ENCODE measurements at places on chromosomes 5 and 9. TPM values are rescaled to one million over a fixed set of nuclear protein-coding genes. Genes with fewer than 3 reads are reported as not detected.

- peaks cover 4% of the 10 kb centered on the region for H3K36me3 ChIP-seq
- H3K27ac ChIP-seq, result no peak overlapping the region
- H3K4me3 ChIP-seq, result no peak overlapping the region
- DNase-seq, result no peak
Observed at GRCh38 chr5:72840041-72840440, 23.6 kb downstream of the TNPO1 start.

- H3K27ac ChIP-seq, result no peak overlapping the region
- H3K4me1 ChIP-seq, result no peaks in the 10 kb centered on the region
- H3K36me3 ChIP-seq, result peaks cover 7% of the 10 kb centered on the region
- no peak overlapping the region for H3K4me3 ChIP-seq
Observed at GRCh38 chr5:1262381-1262780, 32.5 kb downstream of the TERT start.

DNA sequence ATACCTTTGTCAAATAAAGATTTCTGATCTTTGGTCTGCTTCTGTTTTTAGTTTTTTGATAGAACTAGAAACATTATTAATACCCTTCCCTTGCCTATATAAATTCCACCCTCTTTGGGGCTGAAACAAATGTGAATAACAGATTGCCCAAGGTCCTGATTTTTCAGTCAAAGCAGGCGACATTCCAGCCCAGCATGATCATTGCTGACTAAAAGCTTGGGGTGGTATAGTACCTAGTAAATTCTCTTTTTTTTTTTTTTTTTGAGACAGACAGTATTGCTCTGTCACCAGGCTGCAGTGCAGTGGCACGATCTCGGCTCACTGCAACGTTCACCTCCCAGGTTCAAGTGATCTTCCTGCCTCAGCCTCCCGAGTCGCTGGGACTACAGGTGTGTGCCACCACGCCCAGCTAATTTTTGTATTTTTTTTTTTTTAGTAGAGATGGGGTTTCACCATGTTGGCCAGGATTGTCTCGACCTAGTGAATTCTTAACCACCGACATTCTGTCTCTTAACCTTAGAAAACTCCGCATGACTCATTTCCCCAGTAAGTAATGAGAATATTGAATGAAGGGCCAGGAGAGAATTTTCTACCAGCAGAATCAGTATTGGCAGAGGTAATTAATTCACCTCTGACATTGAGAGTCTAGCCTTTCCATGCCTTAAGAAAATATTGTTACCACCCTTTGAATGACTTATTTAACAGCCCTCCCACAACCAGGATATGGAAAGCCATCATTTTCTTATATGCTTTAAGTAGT, 226.4 kb downstream of the GNA14 start:
- DNase-seq, result no peak
- no peak overlapping the region for H3K4me3 ChIP-seq
- H3K36me3 ChIP-seq, result no peaks in the 10 kb centered on the region

- H3K27ac ChIP-seq, result peak overlapping the region; percentile 68
- H3K36me3 ChIP-seq, result no peaks in the 10 kb centered on the region
- peak; percentile 68 for DNase-seq
- H3K4me1 ChIP-seq, result peaks cover 63% of the 10 kb centered on the region
Observed at GRCh38 chr9:76534026-76534425, 75.0 kb downstream of the GCNT1 start.

DNA sequence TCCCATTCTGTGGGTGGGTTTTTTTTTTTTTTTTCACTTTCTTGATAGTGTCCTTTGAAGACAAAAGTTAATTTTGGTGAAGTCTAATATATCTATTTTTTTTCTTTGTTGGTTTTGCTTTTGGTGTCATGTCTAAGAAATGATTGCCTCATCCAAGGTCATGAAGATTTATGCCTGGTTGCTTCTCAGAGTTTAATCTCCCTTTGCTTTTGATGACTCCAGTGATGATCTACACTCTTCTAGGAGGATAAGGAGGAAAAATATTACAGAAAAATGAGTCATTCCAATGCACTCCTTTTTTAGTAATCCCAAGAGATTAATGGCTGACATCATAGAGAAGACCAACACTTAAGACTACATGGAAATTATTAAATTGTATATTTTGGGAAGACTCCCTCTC, 79.7 kb upstream of the ICE1 start:
- H3K27me3 ChIP-seq, result peaks cover 3% of the 10 kb centered on the region
- DNase-seq, result peak; percentile 50

- H3K4me1 ChIP-seq, result peaks cover 27% of the 10 kb centered on the region
- H3K27ac ChIP-seq, result no peak within 1 kb of the TSS
- peaks cover 5% of the 10 kb centered on the region for H3K27me3 ChIP-seq
- peak; percentile 59 for DNase-seq
- peaks cover 7% of the 10 kb centered on the region for H3K36me3 ChIP-seq
Observed at GRCh38 chr5:57482671-57483106, at the start of gene ACTBL2. Gene ACTBL2, minus strand, starts transcription at chr5:57482811. Its CDS starts 104 bp downstream, at chr5:57482707.

- no peak overlapping the region for H3K27ac ChIP-seq
- H3K27me3 ChIP-seq, result no peaks in the 10 kb centered on the region
- no peaks in the 10 kb centered on the region for H3K36me3 ChIP-seq
- H3K4me1 ChIP-seq, result no peaks in the 10 kb centered on the region
- H3K4me3 ChIP-seq, result no peak overlapping the region
- DNase-seq, result no peak
Observed at GRCh38 chr5:16082053-16082452, 97.5 kb downstream of the MARCHF11 start.

DNA sequence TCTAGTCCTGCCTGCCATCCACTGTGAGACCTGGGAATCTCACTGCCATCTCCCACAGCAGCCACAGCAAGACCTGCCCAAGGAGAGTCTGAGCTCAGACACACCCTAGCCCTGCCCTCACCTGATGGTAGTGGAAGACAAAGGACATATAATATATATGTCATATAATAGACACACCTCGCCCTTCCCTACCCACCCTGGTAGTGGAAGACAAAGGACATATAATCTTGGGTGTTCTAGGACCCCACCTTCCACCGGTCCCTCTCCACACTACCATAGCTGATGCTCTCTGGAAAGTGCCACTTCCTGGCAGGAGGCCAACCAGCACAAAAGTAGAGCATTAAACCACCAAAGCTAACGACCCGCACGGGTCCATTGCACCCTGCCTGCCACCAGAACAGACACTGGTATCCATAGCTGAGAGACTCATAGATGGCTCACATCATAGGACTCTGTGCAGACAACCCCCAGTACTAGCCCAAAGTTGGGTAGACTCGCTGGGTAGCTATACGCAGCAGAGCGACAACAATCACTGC, 545.6 kb downstream of the CAAP1 start:
- H3K27me3 ChIP-seq, result no peaks in the 10 kb centered on the region
- H3K36me3 ChIP-seq, result peaks cover 5% of the 10 kb centered on the region
- DNase-seq, result no peak
- no peak overlapping the region for H3K4me3 ChIP-seq
- no peaks in the 10 kb centered on the region for H3K4me1 ChIP-seq
- no peak overlapping the region for H3K27ac ChIP-seq

GRCh38 chr9:98215821-98216220, 23.4 kb upstream of the CORO2A start:
- H3K36me3 ChIP-seq, result peaks cover 24% of the 10 kb centered on the region
- no peak for DNase-seq
- peak overlapping the region; percentile 35 for H3K27ac ChIP-seq
- H3K4me1 ChIP-seq, result peaks cover 24% of the 10 kb centered on the region
- H3K27me3 ChIP-seq, result no peaks in the 10 kb centered on the region
- H3K4me3 ChIP-seq, result no peak overlapping the region

GRCh38 chr9:2628919-2629318, 7.3 kb downstream of the VLDLR start:
- H3K4me1 ChIP-seq, result peaks cover 15% of the 10 kb centered on the region
- no peak overlapping the region for H3K27ac ChIP-seq
- H3K36me3 ChIP-seq, result no peaks in the 10 kb centered on the region

- peaks cover 3% of the 10 kb centered on the region for H3K27me3 ChIP-seq
- H3K4me1 ChIP-seq, result peaks cover 84% of the 10 kb centered on the region
- H3K27ac ChIP-seq, result peak overlapping the region; percentile 33
- no peak for DNase-seq
Observed at GRCh38 chr5:10730043-10730351, 31.0 kb downstream of the DAP start.

- peak overlapping the region; percentile 91 for H3K27ac ChIP-seq
- peak; percentile 90 for DNase-seq
- H3K27me3 ChIP-seq, result no peaks in the 10 kb centered on the region
- peaks cover 56% of the 10 kb centered on the region for H3K4me1 ChIP-seq
- H3K36me3 ChIP-seq, result no peaks in the 10 kb centered on the region
Observed at GRCh38 chr5:74543162-74543995, 97.1 kb downstream of the ENC1 start.

- H3K27ac ChIP-seq, result no peak overlapping the region
- peaks cover 2% of the 10 kb centered on the region for H3K27me3 ChIP-seq
- peaks cover 15% of the 10 kb centered on the region for H3K4me1 ChIP-seq
Observed at GRCh38 chr9:89284076-89284475, 26.9 kb upstream of the CKS2 start.

- peaks cover 29% of the 10 kb centered on the region for H3K36me3 ChIP-seq
- H3K4me3 ChIP-seq, result peak overlapping the region; percentile 99
- H3K27ac ChIP-seq, result peak overlapping the region; percentile 93
- peaks cover 7% of the 10 kb centered on the region for H3K27me3 ChIP-seq
- H3K4me1 ChIP-seq, result peaks cover 56% of the 10 kb centered on the region
Observed at GRCh38 chr9:107283623-107284616, 841 bp downstream of the RAD23B start.

DNA sequence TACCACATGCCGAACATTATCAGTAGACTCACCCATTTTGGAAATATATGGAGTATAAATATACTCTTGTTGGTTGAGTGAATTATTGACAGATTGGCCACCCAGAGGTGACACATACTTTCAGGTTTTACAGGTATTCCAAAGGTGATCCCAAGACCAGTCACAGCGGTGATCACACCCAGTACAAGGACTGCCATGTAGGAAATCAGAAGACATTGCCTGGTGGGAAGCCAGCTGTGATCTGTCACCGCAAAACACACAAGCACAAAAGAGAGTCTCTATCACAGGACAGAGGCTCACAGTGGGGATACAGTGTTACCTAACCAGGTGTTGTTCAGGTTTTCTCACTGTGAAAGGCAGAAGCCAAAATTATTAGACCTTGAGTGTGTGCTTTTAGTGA, 15.8 kb downstream of the BTF3 start:
- peaks cover 3% of the 10 kb centered on the region for H3K27me3 ChIP-seq
- 0 out of 2 replicates have a peak, but pooled peaks cover under 1% of the 10 kb centered on the region for H3K36me3 ChIP-seq
- H3K4me1 ChIP-seq, result no peaks in the 10 kb centered on the region
- H3K27ac ChIP-seq, result no peak overlapping the region
- no peak overlapping the region for H3K4me3 ChIP-seq

DNA sequence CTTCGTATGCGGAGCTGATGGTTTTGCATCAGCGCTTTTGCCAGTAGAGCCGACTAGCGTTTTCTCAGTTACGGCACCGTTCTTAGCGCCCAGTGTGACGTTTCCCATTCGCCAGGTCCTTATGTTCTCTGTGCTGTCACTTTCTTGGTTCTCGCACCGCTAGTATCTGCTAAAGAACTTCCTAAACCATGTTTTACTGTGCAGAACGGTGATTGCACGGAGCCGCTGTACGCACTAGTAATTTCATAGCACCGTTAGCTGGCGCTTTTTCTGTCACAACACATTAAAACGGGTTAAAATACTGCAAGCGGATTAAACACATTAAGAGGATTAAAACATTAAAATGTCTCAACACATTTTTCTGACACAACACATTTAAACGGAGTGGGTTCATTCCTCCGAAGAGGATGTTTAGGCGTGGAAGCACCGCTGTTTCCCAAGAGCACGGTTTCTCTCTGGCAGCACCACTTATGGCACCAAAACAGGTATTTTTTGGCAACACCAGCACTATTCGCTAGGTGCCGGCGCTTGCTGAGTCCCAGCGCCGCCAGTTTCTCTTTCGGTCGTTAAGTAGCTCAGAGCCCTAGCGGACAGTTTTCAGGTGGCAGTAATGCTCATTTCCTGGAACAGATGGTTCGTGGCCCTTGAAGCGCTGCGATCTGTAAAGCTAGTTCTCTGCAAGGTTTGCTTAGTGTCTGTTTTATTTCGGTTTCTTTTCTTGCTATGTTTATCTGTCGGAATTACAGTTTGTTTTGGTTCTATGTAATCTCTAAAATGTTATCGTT, 20.3 kb downstream of the ANXA2R start:
- H3K36me3 ChIP-seq, result peaks cover 31% of the 10 kb centered on the region
- peak overlapping the region; percentile 81 for H3K4me3 ChIP-seq
- H3K27ac ChIP-seq, result peak overlapping the region; percentile 97
- no peaks in the 10 kb centered on the region for H3K27me3 ChIP-seq
- peaks cover 43% of the 10 kb centered on the region for H3K4me1 ChIP-seq
- peak; percentile 50 for DNase-seq

TNFSF8 gene
- total RNA-seq, result not detected

FGF1 gene
- total RNA-seq, result 36.4 TPM

PTGR1 gene
- 57.9 TPM for total RNA-seq

PCDHAC1 gene
- not detected for total RNA-seq

TMEM267 gene
- total RNA-seq, result 15.4 TPM

SPATA31D4 gene
- not detected for total RNA-seq

REEP2 gene
- 33.3 TPM for total RNA-seq

DOK3 gene
- 2.6 TPM for total RNA-seq

NUTM2F gene
- total RNA-seq, result not detected

CDH6 gene
- total RNA-seq, result 4.6 TPM

ANKRD31 gene
- total RNA-seq, result not detected

FASTKD3 gene
- 8.4 TPM for total RNA-seq

MRPL36 gene
- 75.6 TPM for total RNA-seq

Data from HFFc6 (cell line).